ENCODE measurements at places on chromosomes 13 and 19. TPM values are rescaled to one million over a fixed set of nuclear protein-coding genes. Genes with fewer than 3 reads are reported as not detected.

CGB5 gene
- not detected for total RNA-seq

FUT3 gene
- not detected for total RNA-seq

KLK4 gene
- total RNA-seq, result not detected

ARHGAP45 gene
- total RNA-seq, result 48.7 TPM

PNPLA6 gene
- total RNA-seq, result 114 TPM

OR7D2 gene
- not detected for total RNA-seq

IER2 gene
- 34.5 TPM for total RNA-seq

ZNF66 gene
- not detected for total RNA-seq

VAV1 gene
- total RNA-seq, result 13.3 TPM

NCAN gene
- 1.7 TPM for total RNA-seq

FGF9 gene
- total RNA-seq, result 0.42 TPM

FFAR2 gene
- total RNA-seq, result not detected

PCCA gene
- total RNA-seq, result 45.8 TPM

ELOF1 gene
- 66.7 TPM for total RNA-seq

RAB8A gene
- total RNA-seq, result 59.3 TPM

DOCK6 gene
- total RNA-seq, result 26.9 TPM

PPM1N gene
- 9.2 TPM for total RNA-seq

CPB2 gene
- not detected for total RNA-seq

SLC7A10 gene
- 2.4 TPM for total RNA-seq

ZNF541 gene
- not detected for total RNA-seq

FAM83E gene
- 3.8 TPM for total RNA-seq

ZNF665 gene
- 4.0 TPM for total RNA-seq

ZNF90 gene
- 3.5 TPM for total RNA-seq

MISP3 gene
- 0.52 TPM for total RNA-seq

HSD17B14 gene
- total RNA-seq, result 18.0 TPM

RPS28 gene
- total RNA-seq, result 512 TPM

SMAD9 gene
- total RNA-seq, result 0.59 TPM

SIGLECL1 gene
- total RNA-seq, result not detected

XAB2 gene
- 79.6 TPM for total RNA-seq

NAT14 gene
- 56.0 TPM for total RNA-seq

CRLF1 gene
- 52.8 TPM for total RNA-seq

ATCAY gene
- 17.9 TPM for total RNA-seq

GADD45B gene
- 29.4 TPM for total RNA-seq

ZNF132 gene
- total RNA-seq, result 2.1 TPM

TMEM59L gene
- 1.8 TPM for total RNA-seq

CEACAM7 gene
- total RNA-seq, result not detected

CPAMD8 gene
- 5.2 TPM for total RNA-seq

PRSS57 gene
- total RNA-seq, result not detected

RABAC1 gene
- 140 TPM for total RNA-seq

HCST gene
- 2.4 TPM for total RNA-seq

SOX21 gene
- total RNA-seq, result 3.9 TPM

LIN7B gene
- 2.2 TPM for total RNA-seq

OVOL3 gene
- total RNA-seq, result not detected

CYP2F1 gene
- 0.30 TPM for total RNA-seq

ZNF700 gene
- total RNA-seq, result 0.03 TPM

ZNF486 gene
- 8.8 TPM for total RNA-seq

TPP2 gene
- total RNA-seq, result 65.7 TPM

OR10H2 gene
- total RNA-seq, result not detected

RAB20 gene
- 12.1 TPM for total RNA-seq

RTBDN gene
- total RNA-seq, result 1.3 TPM

KISS1R gene
- total RNA-seq, result 1.4 TPM

REEP6 gene
- 3.1 TPM for total RNA-seq

CLEC11A gene
- 7.1 TPM for total RNA-seq

OXGR1 gene
- 0.24 TPM for total RNA-seq

PNMA8A gene
- 23.9 TPM for total RNA-seq

KLK12 gene
- not detected for total RNA-seq

ICAM4 gene
- total RNA-seq, result 1.7 TPM

LILRB5 gene
- not detected for total RNA-seq
